NCI-H1694 treated with DMSO at 0.1 percent for 48 hours (cell line): ENCODE measurements at places on chromosomes 6 and 20.
A peak's percentile ranks its signal among the peaks of the same experiment; 100 is the strongest.

DNA sequence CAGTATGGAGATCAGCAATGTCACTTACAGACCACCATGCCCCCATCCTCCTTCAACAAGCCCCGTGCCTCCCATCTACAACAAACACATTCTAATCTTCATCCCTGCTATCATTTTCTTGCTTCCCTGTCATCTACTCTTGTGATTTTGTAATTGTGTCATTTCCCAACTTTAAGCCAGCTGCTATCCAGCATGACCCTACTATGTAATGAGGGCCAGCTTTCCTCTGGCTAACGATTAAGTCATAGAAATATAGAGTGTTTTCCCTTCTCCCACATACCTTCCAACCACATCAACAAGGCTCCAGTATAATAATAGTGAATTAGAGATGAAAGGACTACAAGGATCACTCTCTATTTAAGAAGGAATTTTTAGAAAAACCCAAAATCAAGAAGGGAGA, 607.0 kb downstream of the TENT5A start:
- no peak for DNase-seq

GRCh38 chr6:167700199-167700598, 126.5 kb upstream of the AFDN start:
- no peak for DNase-seq

DNA sequence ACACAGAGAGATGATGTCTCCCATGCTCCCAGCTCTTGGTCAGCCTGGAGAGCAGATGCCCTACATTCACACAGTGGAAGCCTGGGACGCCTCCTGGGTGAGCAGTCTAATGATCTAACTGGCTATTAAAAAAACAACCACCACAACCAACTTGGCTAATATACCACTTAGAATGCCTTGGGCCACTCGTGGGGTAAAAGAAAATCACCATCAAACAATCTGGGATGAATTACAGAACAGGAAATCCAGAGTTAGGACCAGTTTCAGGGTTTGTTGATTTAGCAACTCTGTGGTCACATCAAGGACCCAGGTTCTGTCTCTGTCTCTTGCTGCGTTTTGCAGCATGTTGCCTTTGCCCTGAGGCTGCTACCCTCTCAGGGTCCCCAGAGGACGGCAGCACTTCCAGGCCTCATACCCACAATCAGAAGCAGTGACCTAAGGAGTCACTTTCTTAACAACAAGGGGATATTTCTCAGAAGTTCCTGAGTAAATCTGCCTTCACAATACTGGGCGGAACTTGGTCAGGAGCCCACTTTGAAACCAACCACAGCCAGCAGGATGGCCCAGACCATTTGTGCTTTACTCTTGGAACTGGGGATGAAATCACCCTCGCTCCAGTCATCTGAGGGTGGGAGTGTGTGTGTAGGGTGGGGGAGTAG, 118.7 kb downstream of the CLIC5 start:
- DNase-seq: no peak

DNA sequence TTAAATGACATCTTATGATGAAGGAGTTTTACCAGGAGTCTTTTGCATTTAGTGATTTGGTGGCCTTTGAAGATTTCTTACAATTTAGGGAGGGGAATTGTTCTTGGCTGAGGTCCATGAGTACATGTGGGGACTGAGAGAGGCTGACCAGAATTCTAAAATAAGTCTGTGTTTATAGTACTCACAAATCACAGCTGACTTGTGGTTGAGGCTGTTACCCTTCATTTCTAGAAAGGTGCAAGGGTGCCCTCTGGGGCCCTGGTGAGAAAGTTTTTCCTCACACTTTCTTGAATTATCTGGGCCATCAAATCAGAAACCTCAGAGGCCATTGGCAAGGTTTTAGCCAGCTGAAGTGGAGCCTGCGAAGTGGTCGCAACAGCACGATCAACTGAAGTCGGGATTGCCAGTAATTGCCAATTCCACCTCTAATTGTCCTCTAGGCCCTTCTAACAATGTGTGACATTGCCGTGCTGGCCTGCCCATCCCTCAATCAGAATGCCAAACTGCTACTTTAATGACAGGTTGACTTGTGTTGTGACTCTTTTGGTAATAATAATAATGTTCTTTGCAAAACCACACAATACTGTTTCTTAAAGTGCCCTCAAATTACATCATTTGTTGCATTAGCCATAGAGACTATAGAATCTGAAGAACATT, 221.6 kb downstream of the OGFRL1 start:
- peak; percentile 27 for DNase-seq

DNA sequence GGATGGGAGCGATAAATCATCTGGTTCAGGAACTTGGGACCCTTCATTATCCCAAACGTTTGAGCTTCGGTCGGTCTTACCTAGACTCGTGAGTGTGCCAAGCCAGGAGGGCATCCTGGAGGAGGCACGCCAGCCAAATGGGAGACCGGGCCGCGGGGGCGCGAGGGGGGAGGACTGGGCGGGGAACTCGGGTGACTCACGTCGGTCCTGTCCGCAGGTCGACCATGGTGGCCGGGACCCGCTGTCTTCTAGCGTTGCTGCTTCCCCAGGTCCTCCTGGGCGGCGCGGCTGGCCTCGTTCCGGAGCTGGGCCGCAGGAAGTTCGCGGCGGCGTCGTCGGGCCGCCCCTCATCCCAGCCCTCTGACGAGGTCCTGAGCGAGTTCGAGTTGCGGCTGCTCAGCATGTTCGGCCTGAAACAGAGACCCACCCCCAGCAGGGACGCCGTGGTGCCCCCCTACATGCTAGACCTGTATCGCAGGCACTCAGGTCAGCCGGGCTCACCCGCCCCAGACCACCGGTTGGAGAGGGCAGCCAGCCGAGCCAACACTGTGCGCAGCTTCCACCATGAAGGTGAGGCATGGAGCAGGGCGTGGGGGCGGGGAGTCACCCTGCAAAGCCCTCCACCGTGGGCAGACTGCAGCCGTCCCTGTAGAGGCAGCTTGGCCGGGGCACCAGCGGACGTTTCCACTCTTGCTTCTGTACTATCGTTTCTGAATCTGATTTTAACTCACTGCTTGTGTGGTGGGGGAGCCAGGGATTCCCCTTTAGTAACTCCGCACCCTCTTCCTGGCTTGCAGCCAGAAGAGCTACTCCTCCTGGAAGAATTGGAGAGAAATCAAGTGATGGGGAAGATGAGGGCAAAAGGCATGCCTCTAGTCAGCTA, 2.7 kb downstream of the BMP2 start:
- DNase-seq: no peak
